ENCODE measurements at places on chromosomes 3 and 15.

- DNase-seq, result no peak
These were observed 44.1 kb downstream of the SENP2 start for GRCh38 chr3:185630182-185630622.

DNA sequence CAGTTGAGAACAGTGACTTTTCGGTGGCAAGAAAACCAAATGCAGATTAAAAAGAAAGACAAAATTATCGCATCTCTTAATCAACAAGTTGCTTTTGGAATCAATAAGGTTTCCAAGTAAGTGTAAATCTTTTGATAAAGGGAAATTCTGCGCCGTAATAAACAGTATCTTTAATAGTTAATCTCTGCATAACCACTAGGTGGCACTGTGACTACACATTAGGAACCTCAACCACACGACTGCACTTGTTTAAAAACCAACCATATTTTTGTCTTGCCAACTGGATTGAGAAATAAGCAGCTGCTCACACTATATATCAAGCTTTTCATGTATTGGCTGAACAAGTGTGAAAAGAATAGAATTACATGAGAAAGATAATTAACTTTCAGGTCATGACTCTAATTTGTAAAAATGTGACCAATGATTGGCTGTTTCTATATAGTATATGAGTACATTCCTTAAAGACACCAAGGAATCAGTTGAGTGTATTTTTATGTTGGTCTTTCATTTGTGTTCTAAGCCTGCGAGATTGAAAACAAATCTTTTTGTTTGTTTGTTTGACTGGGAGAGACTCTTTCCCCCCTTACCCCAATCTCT lies 72.7 kb downstream of the DZIP3 start:
- DNase-seq, result peak; percentile 49

GRCh38 chr3:14201940-14202684 lies 23.5 kb downstream of the LSM3 start:
- no peak for DNase-seq

DNA sequence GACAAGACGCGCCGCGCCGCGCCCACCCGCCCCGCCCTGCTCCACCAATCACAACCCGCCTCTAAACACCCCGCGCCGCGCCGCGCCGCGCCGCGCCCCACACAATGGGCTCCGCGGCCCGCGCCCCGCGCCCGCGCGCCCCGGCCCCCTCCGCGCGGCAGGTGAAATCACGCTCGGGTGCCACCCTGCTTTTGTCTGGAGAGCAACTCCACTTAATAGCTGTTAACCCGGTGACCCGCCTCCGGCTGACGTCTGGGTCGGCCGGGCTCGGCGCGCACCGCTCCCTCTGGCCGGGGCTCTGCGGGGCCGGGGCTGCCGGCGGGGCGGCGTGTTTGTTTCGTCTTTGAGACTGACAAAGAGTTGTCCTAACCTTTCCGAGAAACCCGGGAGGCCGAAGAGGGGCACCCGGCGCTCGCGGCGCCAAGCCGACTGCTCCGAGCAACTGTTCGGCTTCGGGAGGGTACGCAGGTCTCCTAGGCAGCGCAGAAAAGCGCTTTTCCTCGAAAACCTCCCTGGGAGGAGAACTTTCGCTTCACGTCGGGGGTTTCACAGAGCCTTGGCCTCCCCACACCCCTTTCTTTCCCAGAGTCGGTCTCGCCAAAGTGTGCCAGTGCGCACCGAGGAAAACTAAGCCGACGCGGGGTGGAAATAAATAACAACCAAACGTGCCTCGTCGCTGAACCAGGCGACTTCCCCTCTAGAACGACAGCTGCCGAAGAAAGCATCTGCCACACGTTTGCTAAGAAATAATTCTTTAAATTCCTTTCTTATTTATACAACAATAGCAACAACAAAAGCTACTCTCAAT lies 518.4 kb downstream of the FOXP1 start:
- DNase-seq, result peak; percentile 76

- DNase-seq, result no peak
These were observed 3.5 kb upstream of the GPR87 start for GRCh38 chr3:151320131-151320530.

GRCh38 chr3:54273791-54274190 lies 151.4 kb downstream of the CACNA2D3 start:
- DNase-seq, result no peak

DNA sequence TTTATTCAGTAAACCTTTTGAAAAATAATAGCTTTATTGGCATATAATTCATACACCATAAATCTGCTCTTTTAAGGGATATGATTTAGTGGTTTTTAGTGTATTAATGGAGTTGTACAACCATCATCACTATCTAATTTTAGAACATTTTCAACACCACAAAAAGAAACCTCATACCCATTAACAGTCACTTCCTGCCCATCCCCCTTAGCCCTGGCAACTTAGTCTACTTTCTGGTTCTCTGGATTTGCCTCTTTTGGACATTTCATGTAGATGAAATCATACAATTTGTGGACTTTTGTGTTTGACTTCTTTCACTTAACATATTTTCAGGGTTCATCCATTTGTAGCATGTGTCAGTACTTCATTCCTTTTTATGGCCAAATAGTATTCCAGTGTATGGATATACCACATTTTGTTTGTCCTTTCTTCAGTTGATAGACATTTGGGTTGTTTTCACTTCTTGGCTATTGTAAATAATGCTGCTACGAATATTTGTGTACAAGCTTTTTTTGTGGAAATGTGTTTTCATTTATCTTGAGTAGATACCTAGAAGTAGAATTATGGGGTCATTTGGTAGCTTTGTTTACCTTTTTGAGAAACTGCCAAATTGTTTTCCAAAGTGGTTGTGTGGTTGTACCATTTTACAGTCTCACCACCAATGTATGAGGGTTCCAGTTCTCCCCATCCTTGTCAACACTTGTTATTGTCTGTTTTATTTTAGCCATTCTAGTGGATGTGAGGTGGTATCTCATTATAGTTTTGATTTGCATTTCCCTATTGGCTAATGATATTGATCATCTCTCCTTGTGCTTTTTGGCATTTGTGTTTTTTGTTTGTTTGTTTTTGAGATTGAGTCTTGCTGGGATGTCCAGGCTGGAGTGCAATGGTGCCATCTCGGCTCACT lies 45.8 kb downstream of the SMAD3 start:
- DNase-seq, result no peak

GRCh38 chr3:129506231-129506742 lies 22.2 kb upstream of the RHO start:
- DNase-seq, result no peak

GRCh38 chr3:163863146-163863545 lies 1215.2 kb downstream of the SI start:
- DNase-seq, result no peak

DNA sequence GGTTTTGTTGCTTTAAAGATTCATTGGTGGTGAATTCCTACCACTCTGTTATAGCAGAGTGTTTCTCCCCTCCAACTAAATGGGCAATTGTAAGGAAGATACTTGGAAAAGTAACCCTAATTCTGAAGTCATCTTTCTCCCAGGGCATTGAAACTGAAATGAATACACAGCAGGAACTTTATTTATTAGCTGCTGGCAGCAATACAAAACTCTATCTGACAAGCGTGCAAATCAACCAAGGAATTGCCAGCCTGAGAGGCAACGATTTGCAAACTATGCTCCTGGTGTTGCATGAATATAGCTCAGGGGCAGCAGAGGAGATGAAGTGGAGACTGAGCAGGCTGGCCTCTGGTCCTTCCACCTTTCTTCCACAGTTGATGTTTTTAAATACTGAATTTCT lies 48.9 kb downstream of the CD200R1 start:
- peak; percentile 13 for DNase-seq

- DNase-seq, result no peak
These were observed 62.6 kb downstream of the CRTC3 start for GRCh38 chr15:90592131-90592881.

GRCh38 chr3:181637056-181637455 lies 74.7 kb upstream of the SOX2 start:
- no peak for DNase-seq

- DNase-seq, result no peak
These were observed 104.0 kb upstream of the SLC6A6 start for GRCh38 chr3:14298442-14298841.

DNA sequence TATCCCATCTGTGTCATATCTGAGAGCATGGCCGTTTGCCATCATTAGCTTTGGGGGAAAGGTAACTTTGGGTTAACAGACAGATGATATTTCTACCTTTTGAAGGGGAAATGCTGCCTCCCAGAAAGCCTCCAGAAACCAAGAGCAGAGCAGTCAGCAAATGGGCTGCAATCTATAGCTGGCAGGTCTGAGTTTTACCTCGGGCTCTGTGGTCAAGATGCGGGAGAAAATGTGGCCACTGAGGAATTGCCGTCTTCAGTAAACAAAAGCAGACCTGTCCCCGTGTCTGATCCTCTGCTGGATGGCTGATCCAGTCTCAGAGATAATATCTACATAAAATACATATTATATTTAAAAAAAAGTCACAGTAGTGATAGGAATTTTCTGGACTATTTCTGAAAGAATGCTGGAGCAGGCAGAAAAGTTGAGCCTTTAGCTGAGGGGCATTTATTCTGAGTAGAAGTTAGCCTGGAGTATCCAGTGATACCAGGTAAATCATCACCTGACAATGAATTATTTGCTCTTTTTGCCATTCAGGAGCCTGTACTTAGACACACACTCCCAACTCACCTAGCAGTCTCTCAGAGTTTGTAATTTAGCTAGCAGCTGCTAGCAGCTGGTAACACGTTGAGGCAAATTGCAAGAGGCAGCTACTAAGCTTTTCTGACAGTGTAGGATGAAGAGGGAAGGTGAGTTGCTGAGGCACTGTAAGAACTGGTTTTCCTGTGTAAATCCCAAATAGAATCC lies 285.3 kb upstream of the RARB start:
- DNase-seq, result no peak
